Thoracic aorta (tissue), 2 donors: ENCODE measurements at places on chromosomes 7 and 10.
A peak's percentile ranks its signal among the peaks of the same experiment; 100 is the strongest.

DNA sequence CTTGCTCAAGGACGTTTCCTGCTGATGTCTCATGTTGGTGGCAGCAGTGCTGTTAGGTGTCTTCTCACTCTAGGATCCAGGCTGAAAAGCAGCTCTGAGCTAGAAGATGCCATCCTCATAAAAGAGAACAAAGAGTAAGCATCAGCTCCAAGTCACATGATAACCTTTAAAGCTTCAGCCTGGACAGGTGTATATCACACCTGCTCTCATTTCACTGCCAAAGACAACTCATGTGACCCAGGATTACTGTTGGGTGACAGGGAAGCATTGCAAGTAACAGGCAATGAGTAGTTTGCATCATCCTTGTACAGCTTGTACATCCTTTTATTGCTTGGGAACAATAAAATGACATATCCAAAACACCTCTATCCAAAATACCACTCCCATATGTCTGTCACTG is 423.4 kb upstream of the DPP6 start:
- DNase-seq = no peak

DNA sequence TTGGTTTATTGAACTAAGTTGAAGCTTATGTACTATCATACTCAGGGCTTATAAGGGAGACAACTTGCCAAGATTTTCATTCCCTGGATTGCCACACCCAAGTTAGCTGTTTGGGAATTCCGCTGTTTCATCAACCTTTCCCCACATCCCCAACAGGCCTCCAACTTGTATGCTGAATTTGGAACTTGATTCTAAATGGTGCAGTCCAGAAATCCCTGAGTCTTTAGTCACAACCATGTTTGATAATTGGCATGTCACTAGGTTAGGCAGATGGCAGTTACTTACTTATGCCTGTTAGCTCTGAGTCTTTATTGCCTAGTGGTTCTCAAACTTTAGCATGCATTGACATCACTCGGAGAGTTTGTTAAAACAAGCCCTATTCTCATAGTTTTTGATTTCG is 135.4 kb upstream of the PRPS1L1 start:
- no peak for DNase-seq

- DNase-seq = no peak
Observed at GRCh38 chr10:12909182-12909835, 92.2 kb downstream of the CCDC3 start.

GRCh38 chr7:73718438-73718881 is 1.0 kb downstream of the STX1A start:
- no peak for DNase-seq

DNA sequence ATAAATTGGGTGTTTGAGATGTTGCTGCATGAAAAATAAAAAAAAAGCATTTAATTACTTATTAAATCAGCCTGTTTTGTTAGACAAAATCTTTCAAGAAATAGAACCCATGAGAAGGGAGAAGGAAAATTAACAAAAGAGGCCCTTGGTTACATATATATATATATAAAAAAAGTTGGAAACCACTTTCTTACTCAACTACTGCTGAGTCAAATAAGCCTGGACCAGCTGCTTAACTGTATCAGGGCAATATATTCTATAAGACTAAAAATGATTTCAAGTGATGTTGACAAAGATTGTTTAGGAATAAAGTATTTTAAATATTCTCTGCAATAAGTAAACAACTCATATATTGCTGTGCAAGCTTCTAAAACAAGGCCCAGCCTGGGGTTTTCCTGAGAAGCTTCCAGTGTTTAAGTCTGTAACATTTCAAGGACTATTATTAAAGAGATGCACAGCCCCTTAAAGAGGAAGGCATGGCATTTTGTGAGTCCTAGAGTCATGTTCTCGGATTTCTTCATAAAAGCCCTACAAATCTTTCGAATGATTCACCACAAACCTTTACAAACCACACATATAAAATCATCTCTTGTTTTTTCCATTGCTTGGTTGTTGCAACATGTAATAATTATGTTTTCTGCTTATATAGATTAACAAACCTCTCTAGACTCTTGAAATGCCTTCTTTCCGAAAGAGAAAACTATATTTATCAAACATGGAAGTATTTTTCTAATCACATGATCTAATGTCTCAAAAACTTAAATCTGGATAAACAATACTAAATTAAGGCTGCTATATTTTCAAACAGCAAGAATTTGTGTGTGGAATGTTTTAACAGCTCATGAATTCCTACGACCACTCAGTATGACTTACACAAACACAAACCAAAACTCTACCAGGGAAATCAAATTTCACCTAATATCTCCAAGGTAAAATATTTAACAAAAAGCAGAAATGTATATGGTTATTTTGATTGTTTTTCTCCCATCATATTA is 14.3 kb downstream of the JAZF1 start:
- no peak for DNase-seq

- no peak for DNase-seq
Observed at GRCh38 chr7:145050415-145050814, 214.6 kb upstream of the TPK1 start.

- DNase-seq = no peak
Observed at GRCh38 chr10:72124989-72125388, 36.6 kb upstream of the SPOCK2 start.

DNA sequence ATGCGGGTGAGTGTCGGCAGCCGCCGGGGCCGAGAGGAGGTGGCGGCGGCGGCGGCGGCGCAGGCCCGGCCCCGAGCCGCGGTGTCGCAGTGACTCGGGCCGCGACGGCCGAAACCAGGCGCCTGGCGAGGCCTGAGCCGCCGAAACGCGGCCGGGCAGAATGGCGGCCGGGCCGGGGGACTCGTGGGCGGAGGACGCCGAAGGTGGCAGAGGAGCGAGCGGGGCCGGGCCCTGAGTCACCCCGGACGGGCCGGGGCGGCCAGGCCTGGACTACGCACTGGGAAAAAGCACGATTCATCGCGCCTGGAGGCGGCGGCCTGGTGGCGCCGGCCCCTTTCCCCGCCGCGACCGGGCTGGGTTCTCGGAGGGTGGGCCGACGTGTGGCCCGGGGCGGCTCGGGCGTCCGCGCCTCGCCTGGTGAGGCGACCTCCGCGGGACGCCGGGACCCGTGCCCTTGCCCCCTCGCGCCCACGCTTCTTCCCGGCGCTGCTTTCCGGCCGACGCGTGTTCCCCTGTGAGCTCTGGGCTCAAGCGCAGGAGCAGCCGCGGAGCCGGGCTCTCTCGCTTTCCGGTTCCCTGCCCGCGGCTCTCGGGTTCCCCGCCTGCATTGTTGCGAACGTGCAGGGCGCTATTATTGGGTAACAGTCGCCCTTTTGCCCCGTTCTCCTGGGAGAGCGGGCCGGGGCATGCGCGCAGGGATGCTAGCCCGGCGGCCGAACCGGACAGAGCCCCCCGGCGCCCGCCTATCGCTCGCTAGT is 500 bp downstream of the CUL1 start:
- no peak for DNase-seq

- DNase-seq = no peak
Observed at GRCh38 chr10:111747751-111748150, 435.8 kb downstream of the GPAM start.

- DNase-seq = peak; percentile 66
Observed at GRCh38 chr10:70363971-70364771, 18.3 kb downstream of the LRRC20 start.

DNA sequence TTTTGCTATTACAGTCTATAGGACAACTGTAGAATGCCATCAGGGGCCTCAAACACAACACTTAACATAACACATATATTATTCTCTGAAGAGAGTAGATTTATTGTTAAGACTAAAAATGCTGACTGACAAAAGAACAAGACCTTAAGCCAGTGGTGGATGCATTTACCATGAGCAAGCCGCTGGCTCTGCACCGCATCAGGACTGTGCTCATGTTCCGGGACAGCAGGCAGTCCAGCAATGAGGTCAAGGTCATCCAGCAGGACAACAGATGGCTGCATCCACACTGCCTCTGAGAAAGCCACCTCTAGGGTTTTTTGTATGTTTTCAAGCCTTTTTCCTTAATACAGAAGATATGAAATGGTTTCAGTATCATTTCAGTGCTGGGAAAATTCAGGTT is 23.8 kb downstream of the PEX1 start:
- no peak for DNase-seq

DNA sequence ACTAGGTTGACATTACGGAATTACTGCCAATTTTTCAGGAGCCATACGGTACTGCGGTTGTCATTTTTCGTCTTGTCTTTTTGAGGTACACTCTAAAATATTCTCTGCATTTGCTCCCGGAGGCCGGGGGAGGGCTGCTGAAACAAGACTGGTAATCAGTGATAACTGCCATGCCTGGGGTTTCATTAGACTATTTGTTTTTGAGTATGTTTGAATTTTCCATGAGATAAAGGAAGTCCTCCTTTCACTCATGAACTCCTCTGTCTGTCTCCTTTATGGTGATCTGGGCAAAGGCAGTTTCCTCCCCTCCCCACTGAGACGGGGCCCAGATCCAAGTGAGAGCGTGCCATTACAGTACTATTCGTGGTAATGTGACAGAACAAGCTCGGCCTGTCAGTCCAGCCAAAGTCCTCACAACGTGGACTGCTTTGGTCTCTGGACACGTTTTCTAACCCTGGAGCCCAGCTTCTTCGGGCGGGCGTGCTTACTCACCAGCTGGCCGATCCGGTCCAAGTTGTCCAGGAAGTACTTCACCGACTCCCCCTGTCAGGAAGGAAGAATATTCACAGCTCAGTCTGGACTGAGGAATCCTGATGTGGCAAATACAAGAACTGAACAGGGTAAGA is 45.1 kb downstream of the AMZ1 start:
- DNase-seq = peak; percentile 31

- no peak for DNase-seq
Observed at GRCh38 chr10:71331736-71332135, 12.7 kb downstream of the SLC29A3 start.

DNA sequence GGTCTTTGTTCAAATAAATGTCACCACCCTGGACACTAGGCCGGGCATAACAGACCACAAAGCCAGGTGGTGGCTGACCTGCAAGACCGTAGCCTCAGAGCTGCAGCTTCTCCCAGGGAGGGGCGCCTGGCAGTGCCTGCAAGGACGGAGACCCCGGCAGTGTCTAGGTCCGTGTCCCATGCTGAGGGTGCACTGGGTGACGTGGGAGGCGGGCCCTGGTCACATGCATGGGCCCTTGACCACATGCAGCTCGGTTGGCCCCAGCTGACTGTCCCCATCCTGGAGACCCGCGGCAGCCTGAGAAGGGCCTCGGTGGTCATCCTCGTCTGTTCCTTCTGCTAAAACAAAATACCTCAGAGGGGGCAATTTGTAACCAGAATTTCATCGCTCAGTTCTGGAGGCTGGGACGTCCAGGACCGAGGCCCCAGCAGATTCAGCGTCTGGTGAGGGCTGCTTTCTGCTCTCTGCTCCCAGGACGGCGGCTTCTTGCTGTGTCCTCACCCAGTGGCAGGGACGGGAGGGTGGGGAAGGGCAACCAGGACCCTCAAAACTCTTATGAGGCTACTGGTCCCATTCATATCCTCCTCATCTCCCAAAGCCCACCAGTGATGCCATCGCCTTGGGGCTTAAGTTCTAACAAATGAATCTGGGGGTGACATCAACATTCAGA is 36.8 kb downstream of the PWWP2B start:
- DNase-seq = no peak

GRCh38 chr7:116689790-116690259 is 17.8 kb downstream of the MET start:
- no peak for DNase-seq

- no peak for DNase-seq
Observed at GRCh38 chr7:117459735-117460134, 20.1 kb upstream of the CFTR start.

GRCh38 chr10:66926841-66927240 is 1.0 kb downstream of the LRRTM3 start:
- no peak for DNase-seq

GRCh38 chr7:33612442-33612841 is 292.9 kb upstream of the BMPER start:
- DNase-seq = no peak

DNA sequence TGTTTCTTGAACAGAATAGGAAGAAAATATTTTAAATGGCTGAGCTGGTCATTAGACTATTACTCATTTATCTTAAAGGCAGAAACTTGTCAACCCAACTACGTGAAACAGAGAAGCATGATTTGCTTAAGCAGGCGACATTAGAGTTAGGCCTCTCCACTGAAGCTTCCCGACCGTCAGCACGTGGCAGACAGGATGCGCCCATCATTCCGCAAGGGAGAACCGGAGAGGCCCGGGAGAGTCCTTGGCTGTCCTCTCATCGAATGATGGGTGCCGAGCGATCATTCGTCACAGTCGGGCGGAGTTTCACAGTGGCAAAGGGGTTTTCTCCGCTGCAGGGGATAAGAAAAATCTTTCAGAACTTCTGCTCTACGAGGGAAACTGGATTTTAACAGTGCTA is 11.8 kb downstream of the BRI3 start:
- DNase-seq = no peak

DNA sequence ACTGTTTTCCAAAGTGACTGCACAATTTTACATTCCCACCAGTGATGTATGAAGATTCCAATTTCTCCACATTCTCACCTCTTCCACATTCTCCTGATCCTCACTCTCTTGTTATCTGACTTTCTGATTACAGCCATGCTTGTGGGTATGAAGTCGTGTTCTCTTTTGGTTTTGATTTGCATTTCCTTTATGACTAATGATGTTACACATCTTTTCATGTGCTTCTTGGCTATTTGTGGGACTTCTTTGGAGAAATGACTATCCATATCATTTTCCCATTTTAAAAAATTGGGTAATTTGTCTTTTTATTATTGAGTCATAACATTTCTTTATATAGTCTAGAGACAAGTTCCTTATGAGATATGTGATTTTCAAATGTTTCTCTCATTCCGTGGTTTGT is 10.5 kb upstream of the GIMAP8 start:
- DNase-seq = no peak

DNA sequence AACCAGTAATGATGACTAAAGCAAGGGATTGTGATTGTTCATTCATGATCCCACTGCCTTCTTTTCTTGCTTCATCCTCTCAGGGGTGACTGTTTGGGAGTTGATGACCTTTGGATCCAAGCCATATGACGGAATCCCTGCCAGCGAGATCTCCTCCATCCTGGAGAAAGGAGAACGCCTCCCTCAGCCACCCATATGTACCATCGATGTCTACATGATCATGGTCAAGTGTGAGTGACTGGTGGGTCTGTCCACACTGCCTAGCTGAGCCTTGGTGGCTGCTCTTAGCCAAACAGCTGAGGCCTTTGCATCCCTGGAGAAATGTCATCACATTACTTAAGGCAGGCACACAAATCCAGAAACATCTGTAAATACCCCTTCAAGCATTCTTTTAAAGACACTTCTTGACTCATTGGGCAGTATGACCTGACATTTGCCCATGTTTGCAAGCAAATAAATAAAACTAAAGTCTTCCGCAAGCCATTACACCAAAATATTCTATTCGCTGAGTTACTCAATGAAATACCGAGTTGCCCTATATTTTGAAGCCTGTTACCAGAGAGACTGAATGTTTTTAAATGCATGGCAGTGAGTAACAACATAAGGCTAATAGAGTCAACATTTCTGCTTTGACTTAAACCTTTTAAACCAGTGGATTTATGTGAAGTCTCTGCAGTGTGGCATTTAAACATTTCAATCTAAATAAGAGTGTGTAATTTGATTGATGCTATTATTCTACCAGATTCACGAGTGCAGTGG is 166.3 kb upstream of the LANCL2 start:
- DNase-seq = no peak

GRCh38 chr10:131555406-131555805 is 243.9 kb upstream of the TCERG1L start:
- DNase-seq = no peak
